Hair follicular keratinocyte (primary cell): ENCODE measurements at places on chromosomes 2 and 18. TPM values are rescaled to one million over a fixed set of nuclear protein-coding genes. Genes with fewer than 3 reads are reported as not detected.

AQP12A gene
- not detected in 2 replicates for total RNA-seq

B4GALT6 gene
- total RNA-seq, result 5.2 and 7.7 TPM in 2 replicates

POTEJ gene
- total RNA-seq, result not detected in 2 replicates

REG3G gene
- total RNA-seq, result not detected in 2 replicates

STARD6 gene
- not detected in 2 replicates for total RNA-seq

RAB6D gene
- total RNA-seq, result not detected in 2 replicates

LONRF2 gene
- not detected in 2 replicates for total RNA-seq

LHCGR gene
- total RNA-seq, result not detected in 2 replicates

ALK gene
- under 0.01 TPM in 1 of 2 replicates, not detected in the other for total RNA-seq

NPAS2 gene
- 12.9 and 40.1 TPM in 2 replicates for total RNA-seq

DNAJC10 gene
- 113 and 157 TPM in 2 replicates for total RNA-seq

NOL4 gene
- total RNA-seq, result 1.9 TPM in 1 of 2 replicates, not detected in the other

MREG gene
- total RNA-seq, result 23.5 and 32.2 TPM in 2 replicates

PROM2 gene
- 5.9 and 7.9 TPM in 2 replicates for total RNA-seq

VWC2L gene
- total RNA-seq, result not detected in 2 replicates

ZRANB3 gene
- total RNA-seq, result 4.2 and 10.5 TPM in 2 replicates

SUPT7L gene
- total RNA-seq, result 18.2 and 18.7 TPM in 2 replicates

ASTL gene
- not detected in 2 replicates for total RNA-seq

ASPRV1 gene
- 0.19 and 0.62 TPM in 2 replicates for total RNA-seq

CDC42EP3 gene
- total RNA-seq, result 19.9 and 26.7 TPM in 2 replicates
